ENCODE measurements at places on chromosomes 6 and 20.

DNA sequence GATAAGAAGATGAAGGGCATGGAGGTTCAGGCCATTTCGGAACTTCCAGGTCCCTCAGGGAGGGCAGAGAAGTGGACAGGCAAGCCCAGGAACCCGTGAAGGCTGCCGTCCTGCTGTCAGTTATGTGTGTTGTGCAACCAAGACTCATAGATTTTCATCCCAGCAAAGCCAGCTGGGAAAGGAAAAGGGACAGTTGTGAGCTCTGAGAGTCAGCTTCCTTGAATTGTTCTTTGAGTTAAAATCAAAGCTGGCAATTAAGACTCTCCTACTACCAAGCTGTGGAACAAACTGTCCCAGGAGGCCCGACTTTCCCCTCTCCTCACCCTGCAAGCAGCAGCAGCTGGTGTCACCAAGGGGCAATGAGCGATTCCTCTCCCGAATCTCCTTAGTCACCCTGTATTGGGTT is 46.3 kb upstream of the IYD start:
- no peak for DNase-seq

DNA sequence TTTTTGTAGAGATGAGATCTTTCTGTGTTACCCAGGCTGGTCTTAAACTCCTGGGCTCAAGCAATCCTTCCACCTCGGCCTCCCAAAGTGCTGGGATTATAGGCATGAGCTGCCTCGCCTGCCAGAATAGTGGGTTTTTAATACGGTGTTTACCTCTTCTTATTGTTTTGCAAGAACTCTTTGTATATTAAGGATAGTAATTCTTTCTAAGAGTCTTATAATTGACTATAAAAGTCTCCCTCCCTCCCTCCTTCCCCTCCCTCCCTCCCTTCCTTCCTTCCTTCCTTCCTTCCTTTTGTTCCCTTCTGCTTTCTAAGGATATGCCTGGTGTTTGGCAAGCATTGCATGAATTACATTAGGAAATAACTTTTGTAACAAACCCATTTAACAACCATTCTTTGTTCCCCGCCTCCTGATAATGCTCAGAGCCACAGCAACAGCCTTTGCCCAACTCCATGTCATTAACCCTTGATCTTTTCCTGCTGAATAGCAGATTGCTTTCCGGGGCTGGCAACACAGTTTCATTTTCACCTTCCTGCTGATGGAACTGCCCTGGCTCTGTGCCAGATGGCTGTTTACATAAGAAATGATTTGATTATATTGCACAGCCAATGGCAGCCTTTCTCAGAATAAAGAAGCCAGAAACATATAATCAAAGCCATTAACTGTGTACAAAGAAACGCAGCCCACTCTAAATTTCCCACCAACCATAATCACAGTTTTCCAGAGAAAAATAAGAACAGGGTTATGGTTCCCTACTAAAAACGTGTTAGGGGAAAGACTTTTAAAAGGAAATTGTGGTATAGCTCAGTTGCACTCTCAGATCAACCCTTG is 143.7 kb upstream of the PTPN1 start:
- DNase-seq, result no peak

- DNase-seq, result no peak
These were observed 347.0 kb downstream of the RNGTT start for GRCh38 chr6:88616380-88616779.

DNA sequence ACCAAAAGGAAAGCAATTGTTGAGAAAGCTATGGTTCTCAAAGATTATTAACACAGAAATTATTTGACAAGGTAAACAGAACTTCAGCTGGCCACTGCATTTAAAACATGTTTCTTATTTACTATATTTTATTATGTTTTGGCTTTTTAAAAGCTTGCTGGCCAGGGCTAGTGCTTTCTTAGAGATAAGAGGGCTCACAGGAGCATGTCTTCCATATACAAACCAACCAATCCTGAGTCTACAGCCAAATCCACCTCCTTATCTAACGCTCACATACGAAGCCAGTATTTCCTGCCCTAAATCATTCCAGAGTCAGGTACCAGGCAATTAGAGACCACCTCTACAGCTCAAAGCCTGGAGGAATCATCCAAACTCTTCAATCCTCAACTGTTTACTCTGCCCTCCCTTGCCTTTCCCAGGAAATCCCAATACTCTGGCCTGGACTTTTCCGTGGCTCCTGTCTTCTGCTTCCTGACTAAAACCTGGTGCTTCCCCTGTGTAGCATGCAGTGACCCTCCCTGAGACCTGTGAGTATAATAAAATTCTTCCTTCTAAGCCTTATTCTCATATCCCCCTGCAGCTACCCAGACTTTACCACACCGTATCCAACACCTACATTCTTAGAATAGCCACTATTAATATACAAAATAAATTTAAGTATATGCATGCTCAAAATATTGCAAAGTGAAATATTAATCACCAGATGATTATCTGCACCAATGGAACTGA is 33.2 kb downstream of the RANBP9 start:
- no peak for DNase-seq

DNA sequence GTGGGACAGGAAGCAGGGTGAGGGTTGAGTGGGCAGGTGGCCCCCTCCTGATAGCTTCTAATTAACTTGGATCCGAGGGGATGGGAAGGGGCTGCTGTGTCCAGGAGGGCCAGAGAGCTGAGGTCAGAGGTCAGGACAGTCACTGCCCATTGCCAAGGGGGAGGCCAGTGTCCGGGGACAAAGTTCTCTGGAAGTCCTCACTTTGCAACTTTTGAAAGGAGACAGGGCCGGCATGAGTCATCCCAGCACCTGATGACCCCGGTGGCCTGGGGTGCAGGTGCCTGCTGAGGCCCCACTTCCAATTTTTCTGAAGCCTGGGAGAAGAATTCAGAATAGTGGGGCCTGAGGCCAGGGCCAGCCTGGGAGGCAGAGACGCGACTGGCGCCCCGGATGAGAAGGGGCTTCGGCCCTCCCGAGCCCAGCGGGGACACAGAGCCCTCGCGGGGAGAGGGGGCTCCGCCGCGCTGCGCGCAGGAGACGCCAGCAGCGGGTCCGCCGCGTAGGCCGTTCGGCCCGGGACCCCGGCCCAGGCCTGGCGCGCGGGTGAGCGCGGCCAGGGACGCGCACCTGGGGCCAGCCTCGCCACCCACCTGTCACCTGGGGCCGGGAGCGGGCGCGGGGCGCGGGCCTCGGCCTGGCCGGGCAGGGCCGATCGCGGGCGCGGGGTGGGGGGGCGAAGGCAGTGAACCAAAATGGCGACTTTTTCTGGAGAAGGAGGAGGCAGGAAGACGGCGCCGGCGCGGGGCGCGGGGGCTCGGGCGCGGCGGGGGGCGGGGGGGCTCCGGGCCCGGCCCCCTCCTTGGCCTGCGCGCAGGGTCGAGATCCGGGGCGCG is 586 bp downstream of the ZNF512B start:
- peak; percentile 73 for DNase-seq

GRCh38 chr20:11246251-11246775 is 572.5 kb upstream of the JAG1 start:
- no peak for DNase-seq

- DNase-seq, result no peak
These were observed 58.0 kb downstream of the BACH2 start for GRCh38 chr6:90238496-90239266.

DNA sequence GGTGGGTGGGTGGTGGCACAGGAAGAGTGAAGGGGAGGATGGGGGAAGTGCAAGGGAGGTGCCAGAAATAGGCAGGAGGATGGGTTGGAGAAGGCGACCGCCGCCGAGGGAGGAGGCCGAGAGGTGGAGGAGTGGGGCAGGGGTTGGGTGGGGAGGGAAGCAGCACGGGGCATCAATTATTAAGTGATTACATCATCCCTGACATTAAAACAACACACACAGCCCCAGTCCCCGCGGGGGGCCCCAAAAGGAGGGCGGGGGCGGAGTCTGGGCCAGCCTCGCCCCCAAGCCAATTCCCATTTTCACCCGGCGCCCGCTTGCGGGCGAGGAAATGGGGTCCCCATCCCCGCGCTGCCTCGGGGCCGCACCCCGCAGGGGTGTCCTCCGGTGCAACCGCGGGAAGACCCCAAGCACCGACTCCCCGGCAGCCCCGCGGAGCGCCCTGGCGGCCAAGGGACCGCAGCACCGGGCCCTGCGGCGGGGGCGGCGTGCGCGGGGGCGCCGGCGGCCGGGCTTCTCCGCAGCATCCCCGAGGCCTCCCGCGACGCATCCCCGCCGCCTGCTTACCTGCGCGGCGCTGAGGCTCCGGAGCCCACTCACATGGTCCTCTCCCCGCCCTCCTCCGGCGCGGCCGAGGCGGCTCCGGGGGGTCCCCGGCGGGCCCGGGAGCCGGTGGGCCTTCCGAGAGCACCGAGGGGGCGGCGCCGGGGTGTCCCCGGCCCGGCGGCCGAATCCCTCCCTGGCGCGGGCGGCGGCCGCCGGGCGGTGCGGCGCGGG is 663 bp downstream of the FYN start:
- peak; percentile 78 for DNase-seq

GRCh38 chr20:44843876-44844275 is 33.5 kb upstream of the RIMS4 start:
- no peak for DNase-seq

- DNase-seq, result no peak
These were observed 46.2 kb upstream of the BCLAF1 start for GRCh38 chr6:136335736-136336363.

DNA sequence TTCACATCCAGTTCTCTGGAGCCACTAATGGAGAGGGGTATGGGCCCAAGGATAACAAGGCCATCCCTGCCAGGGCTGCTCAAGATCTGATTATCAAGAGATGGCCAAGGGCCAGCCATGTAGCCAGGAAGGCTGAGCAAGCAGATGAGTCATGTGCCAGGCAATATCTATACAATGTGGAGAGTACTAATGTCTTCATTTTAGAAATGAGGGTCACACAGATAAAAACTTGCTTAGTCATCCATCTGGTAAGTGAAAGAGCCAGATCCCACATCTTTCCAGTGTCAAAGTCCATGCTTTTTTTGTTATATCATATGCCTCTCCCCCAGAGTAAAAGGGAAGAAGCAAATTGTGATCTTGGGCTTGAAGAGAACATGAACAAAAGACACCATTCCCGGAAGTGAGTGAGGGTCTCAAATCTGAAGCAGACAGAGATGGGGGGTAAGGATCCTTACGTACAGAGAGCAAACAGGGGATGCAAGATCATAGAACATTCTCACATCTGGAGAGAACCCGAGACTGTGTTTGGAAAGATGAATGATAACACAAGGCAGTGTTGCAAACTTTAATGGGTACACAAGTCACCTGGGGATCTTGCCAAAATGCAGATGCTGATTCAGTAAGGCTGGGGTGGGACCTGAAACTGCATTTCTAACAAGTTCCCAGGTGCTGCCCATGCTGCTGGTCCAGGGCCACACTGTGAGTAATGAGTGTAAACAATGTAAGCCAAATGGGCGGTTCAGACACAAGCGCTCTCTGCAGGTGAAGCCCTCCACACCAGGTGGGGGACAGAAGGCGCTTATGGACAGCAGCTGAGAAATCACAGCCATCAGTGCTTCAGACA is 20.0 kb upstream of the GSTA3 start:
- no peak for DNase-seq

DNA sequence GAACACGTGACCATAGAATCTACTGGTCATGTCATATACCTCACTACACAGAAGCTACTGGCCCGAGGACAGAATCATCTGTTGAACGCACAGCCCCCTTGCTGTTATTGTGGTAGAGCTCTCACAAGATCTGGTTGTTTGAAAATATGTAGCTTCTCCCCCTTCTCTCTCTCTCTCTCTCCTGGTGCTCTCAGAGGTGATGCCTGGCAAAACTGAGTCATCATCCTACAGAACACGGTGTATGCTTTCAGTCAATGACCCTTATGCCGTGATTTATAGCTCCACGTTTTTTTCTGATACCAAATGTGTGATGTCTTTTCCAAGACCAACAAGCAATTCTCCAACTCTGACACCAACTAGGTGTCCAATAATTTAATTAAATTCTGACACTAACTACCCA is 13.0 kb upstream of the RBM24 start:
- no peak for DNase-seq

GRCh38 chr20:32894026-32894483 is 35.3 kb downstream of the EFCAB8 start:
- no peak for DNase-seq

- no peak for DNase-seq
These were observed 12.4 kb downstream of the SLC52A3 start for GRCh38 chr20:755941-756340.

- DNase-seq, result no peak
These were observed 314 bp downstream of the FARS2 start for GRCh38 chr6:5261545-5262109.

GRCh38 chr20:44435630-44436335 is 39.9 kb upstream of the TTPAL start:
- DNase-seq, result no peak

GRCh38 chr20:58219342-58219700 is 9.1 kb downstream of the ANKRD60 start:
- DNase-seq, result no peak

- DNase-seq, result no peak
These were observed 9.3 kb downstream of the SYNGAP1 start for GRCh38 chr6:33428966-33429749.

DNA sequence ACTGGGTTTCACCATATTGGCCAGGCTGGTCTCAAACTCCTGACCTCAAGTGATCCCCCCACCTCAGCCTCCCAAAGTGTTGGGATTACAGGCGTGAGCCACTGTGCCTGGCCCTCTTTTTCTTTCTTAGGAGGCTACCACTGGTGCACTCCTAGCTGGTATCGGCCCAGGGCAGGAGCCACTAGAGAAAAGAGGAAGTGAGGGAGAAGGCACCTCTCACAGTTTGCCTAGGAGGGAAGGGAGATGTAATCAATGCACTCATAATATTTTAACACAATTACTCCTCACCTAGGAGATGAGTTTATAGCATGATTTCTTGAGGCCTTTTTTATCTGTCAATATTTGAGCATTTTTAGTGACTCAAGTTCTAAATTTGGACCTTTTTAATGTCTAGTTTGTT is 189.0 kb upstream of the SOX4 start:
- DNase-seq, result no peak

GRCh38 chr6:142935553-142936517 is 9.1 kb downstream of the HIVEP2 start:
- no peak for DNase-seq
